MCF 10A (cell line): ENCODE measurements at places on chromosomes 2 and 18.

- DNase-seq, result peak; percentile 27
These were observed 236.7 kb downstream of the PRKCE start for GRCh38 chr2:45888167-45888566.

GRCh38 chr2:100852999-100853908 is 33.3 kb downstream of the NPAS2 start:
- DNase-seq, result no peak

- DNase-seq, result peak; percentile 75
These were observed 10.9 kb downstream of the CLASP1 start for GRCh38 chr2:121638333-121638732.

- DNase-seq, result no peak
These were observed 14.9 kb upstream of the KCNS3 start for GRCh38 chr2:17863539-17863938.

- no peak for DNase-seq
These were observed 128.2 kb upstream of the UXS1 start for GRCh38 chr2:106322281-106322680.

DNA sequence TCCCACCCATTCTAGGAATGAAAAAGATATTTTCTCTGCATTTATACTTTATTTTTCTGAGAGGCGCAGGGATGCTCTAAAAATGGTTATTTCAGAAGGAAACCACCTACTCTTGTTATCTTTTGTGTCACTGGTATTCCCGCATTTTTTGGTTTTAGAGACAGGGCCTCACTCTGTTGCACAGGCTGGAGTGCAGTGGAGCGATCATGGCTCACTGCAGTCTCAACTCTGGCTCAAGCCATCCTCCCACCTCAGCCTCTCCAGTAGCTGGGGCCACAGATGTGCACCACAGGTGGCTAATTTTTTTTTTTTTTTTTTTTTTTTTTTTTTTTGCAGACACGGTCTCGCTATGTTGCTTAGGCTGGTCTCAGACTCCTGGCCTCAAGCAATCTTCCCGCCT is 135.9 kb downstream of the NCK2 start:
- DNase-seq, result no peak

- no peak for DNase-seq
These were observed 264.3 kb downstream of the NOL4 start for GRCh38 chr18:33960417-33960816.

DNA sequence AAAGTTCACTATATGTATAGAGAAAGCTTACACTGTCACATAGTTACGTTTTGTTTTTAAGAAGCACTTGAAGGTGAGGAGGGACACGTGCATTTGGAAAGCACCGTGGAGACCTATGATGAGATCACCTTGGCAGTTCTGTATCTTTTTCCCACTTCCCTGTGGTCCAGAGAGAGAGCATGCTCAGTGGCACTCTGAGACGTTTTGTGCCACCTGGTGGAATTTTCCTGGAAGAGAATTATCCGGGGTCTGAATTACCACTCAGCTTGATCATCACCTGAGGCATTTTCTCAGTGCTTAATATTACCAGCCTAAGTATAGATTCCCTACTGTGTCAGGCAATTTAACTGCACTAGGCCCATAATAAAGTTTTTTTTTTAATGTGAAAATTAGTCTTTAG is 469.4 kb upstream of the SMIM21 start:
- DNase-seq, result peak; percentile 46

DNA sequence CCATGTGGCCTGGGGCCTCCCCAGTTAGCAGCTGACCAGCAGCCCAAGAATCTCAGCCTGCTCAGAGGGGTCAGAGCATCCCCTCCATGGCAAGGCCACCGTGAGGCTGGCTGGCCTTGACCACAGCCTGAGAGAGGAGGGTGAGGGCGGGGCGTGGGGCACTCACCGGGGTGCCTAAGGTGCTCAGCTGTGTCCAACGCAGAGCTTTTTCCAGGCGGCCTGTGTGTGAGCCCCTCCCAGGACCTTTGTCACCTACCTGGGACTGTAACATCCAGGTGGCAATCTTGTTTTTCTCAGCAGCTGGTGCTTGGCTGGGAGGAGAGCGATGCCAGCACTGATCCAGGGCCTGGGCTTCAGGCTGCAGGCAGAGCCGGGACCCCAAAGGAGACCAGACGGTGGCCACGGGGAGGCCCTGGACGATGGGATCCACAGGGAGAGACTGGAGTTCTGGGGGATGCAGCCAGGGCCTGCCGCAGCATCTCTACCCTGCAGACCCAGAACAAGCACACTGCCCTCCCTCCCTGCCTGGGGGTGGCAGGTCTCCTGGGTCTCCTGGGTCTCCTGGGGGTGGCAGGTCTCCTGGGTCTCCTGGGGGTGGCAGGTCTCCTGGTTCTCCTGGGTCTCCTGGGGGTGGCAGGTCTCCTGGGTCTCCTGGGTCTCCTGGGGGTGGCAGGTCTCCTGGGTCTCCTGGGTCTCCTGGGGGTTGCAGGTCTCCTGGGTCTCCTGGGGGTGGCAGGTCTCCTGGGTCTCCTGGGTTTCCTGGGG is 12.3 kb downstream of the SNED1 start:
- no peak for DNase-seq

- DNase-seq, result no peak
These were observed 796.8 kb upstream of the SOX11 start for GRCh38 chr2:4895371-4895770.

DNA sequence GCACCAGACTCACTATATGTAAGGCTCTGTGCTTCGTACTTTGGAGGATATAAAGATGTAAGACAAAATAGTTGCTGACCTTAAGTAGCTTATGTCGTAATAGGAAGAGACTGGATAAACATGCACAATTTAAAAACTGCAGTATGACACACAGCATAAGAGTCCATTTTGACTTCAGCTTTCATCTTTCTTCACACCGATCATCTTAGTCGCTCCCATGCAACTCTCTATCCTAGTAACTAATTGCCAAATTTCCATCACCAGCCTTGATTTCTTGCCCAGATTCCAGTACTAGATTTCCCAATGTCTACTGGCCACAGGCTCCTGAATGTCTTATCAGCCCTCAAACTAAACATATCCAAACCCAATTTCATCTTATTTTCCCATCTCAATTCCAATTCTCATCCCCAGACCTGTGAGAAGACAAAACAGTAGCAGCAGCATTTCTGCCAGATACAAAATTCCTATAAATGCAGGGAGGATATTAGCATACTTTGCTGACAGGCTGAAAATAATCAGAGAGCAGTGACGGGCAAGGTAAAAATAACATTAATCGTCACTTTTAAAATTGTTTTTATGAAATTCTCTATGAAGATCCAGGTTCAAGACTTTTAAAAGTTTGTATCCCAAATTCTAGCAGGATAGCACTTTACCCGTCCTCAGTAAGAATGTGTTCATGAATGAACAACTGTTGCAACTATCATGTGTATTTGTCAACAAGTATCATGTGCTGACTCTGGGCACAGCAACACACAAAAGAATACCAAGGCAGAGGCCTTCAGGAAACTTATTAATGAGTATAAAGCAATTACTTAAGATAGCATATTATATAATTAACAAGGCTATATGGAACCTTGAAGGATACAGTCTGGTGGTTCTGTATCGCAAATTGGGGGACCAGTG is 42.2 kb downstream of the KIDINS220 start:
- peak; percentile 39 for DNase-seq

DNA sequence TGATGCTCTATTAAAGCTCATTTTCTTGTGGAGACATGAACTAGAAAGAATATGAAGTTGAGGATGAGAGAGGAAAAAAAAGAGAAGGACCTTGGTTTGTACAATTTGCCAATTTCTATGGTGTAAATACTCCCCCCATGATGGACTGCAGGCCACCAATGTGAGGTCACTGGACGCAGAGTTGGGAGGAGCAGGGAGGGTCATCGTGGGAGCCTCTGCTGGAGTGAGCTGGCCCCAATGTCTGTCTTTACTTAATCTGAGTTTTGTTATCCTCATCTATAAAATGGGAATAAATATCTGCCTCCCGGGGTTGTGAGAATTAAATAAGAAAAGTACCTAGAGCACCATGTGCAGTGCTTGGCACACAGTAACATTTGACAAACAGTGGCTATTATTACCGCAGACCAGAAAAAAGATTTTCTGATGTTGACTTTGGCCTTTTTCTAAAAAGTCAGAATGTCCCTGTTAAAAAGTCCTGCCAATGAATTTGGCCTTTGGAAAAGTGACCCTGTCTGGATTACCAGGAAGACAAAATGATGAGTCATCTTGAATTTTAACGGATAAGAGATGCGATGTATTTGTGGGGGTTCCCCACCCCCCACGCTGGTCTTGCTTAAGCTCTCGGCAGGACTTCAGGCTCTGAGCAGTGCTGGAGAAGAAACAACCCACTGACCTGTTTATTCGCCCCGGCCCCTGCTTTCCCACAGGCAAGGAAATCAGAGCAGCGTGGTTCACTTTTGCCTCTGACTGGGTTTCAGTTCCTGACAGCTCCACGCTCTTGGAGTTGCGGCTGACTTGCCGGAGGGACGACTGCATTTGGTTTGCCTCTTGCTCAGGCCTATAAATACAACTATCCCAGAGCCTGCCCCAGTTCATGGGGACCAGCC is 50.3 kb upstream of the FOSL2 start:
- DNase-seq, result peak; percentile 66

DNA sequence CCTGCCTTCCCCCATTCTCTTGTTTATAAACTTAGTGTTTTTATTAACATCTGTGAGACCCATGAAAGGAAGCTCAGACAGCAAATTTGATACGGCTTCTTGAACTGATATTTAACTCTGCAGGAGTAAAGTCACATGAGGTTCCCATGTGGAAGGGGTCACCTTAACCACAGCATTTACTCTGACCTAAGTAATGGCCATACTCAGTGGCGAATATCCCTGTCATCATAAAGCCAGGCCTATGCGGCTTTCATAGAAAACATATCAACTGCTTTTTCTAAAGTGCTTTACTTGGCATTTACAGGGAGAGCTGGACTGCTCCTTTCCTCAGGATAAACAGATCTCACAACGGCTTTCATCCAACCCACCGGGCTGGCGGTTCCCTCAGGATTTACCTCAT is 9.0 kb downstream of the REG1A start:
- DNase-seq, result no peak

DNA sequence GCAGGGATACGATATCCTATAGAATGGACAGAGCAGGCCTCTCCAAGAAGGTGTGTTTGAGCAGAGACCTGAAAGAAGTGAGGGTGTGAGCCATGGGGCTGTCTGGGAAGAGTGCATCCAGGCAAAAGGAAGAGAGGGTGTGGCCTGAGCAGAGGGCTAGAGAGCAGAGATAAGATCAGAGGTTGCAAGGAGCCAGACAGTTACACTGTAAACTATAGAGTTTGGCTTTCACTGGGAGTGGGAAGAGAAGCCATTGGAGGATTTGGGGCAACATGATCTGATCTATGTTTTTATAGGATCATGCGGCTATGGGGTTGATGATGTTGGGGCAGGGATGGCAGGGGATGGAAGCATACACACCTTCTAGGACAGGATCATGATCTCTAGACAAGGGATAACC is 124.1 kb upstream of the MAP3K20 start:
- DNase-seq, result no peak

DNA sequence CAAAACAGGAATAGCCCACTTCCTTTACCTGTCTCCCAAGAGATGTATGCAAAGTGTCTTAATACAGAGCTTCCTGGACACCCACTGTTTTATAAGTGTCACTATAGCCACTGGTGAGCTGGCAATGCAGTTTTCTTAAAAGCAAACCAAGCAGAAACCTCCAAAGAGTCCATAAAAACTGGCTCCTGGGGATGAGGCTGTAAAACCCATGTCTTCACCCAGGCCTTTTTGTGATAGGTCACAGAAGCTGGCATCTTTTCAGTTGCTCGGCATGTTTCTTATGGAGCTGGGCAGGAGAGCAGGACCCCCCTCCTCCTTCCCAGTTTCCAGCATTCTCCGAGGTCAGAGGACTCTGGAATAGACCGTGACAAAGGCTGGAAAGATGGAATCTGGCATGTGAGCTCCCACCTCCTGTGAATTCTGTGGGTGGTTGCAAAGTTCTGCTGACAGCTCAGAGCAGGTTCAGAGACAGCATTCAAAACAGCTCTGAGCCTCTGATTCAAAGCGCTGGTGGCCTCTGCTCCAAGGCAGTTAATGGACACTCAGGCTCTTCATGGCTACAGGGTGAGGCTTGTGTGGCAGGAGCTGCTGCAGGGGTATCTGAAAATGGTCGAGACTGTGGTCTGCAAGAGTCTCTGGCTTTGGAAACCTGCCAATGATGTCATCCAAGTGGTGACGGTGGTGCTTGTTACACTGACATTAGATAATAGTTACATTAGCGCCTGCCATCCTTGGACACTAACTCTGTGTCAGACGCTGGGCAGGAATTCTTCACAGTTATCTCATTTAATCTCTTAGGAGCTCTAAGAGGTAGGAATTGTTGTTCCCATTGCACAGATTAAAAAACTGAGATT is 283.4 kb downstream of the CLIP4 start:
- DNase-seq, result peak; percentile 4

- DNase-seq, result no peak
These were observed 123.3 kb downstream of the PXDN start for GRCh38 chr2:1621041-1621440.

DNA sequence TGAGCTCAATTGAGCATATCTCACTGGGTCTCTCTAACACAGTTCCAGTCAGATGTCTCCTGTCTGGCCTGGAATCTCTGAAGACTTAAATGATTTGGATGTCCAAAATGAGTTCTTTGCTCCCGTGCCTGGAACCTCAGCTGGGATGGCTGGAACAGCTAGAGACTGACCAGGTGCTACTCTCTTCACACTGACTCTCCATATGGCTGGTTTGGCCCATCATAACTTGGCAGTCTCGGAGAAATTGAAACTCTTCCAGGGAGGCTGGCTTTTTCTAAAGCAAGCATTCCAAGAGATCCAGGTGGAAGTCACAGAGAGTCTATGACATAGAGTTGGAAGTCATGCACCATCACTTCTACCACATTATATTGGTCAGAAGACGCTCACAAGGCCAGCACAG is 129.6 kb upstream of the NOL4 start:
- no peak for DNase-seq

GRCh38 chr2:190649798-190650390 is 1.0 kb downstream of the NAB1 start:
- DNase-seq, result peak; percentile 49

DNA sequence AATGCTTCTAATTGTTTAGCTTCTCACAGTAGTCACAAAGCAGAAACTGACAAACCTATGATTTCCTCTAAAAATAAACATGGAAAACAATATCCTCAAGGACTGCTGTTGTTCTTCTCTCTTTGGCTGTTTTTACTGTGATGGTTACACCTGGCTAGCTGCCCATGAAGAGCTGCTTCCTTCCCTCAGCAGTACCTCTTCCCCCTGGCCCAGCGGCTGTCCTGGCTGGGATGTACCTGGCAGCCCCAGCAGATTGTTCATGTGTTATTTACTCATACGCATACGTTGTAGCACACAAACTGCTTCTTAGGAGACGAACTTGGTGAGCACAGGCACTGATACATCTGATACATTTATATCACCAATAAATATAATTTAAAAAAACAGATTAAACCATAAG is 27.4 kb downstream of the NEMP2 start:
- no peak for DNase-seq

- DNase-seq, result peak; percentile 78
These were observed 66.1 kb upstream of the SMAD7 start for GRCh38 chr18:49016648-49017539.

- peak; percentile 91 for DNase-seq
These were observed 14.3 kb upstream of the TRIB2 start for GRCh38 chr2:12702168-12703121.
